Activated naive CD8-positive, alpha-beta T cell treated with anti-CD3 and anti-CD28 coated beads, Interleukin-2, amount 10 ng/mL, durations not matched to agents 7 days and 5 days (primary cell): ENCODE measurements at places on chromosomes 5 and 9.

DNA sequence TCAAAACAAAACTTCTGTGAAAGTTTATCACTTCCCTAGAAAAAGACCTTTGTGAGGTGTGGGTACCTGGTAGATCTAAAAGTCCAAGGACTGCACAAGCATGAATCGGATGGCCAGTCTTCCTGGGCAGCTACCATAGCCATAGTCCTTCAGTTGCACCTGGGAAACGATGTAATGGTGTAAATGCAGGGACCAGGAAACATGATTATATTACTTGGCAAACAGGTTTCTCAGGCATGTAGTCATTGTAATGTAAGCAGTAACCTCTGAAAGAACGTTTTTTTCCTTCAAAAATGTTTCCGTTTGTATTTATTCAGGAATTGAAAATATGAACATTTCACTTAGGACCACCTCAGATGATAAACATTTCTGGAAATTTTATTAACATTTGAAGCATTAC, 433.4 kb downstream of the DTWD2 start:
- DNase-seq = no peak

GRCh38 chr9:134165357-134166315, 1.3 kb upstream of the RNU6ATAC start:
- DNase-seq = peak; percentile 67

- DNase-seq = no peak
Observed at GRCh38 chr5:36726317-36726716, 119.9 kb downstream of the SLC1A3 start.

- peak; percentile 20 for DNase-seq
Observed at GRCh38 chr5:1446602-1447343, 1.5 kb upstream of the SLC6A3 start.

DNA sequence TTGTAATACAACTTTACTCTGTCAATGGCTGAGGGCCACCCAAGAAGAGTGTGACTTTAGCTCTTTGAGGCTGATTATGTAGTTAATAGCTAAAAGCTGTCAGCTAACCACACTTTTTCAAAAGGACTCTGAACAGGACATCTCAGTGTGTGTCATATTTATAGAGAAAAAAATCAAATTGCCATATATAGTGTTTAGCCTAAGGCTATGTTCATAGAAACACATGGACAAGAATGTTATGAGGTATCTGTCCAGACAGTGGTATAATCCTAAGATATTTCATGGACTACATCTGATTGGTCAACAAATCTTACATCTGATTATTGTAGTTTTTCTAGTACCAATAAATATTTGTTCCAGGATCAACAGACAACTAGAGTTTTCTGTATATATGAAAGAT, 42.1 kb upstream of the CDH18 start:
- no peak for DNase-seq
